ENCODE measurements at places on chromosomes 5 and 9.

DNA sequence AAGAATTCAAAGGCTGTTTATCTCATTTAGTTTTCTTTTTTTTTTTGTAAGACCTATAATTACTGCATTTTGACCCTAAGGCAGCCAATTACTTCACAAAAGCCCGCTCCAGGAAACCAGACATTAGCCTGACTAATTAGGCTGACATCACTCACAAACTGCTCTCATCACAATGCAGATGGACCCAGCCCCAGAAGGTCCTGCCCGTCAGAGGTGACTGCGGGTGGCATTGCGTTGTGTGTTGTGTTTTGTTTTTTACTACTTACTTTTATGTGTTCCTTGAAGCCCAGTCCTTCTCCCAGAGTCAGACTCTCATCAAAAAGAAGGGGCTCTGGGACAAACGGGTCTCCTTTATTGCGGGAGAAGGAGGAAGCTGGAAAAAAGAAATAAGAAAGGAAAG lies 172.2 kb downstream of the HSD17B3 start:
- DNase-seq, result no peak

DNA sequence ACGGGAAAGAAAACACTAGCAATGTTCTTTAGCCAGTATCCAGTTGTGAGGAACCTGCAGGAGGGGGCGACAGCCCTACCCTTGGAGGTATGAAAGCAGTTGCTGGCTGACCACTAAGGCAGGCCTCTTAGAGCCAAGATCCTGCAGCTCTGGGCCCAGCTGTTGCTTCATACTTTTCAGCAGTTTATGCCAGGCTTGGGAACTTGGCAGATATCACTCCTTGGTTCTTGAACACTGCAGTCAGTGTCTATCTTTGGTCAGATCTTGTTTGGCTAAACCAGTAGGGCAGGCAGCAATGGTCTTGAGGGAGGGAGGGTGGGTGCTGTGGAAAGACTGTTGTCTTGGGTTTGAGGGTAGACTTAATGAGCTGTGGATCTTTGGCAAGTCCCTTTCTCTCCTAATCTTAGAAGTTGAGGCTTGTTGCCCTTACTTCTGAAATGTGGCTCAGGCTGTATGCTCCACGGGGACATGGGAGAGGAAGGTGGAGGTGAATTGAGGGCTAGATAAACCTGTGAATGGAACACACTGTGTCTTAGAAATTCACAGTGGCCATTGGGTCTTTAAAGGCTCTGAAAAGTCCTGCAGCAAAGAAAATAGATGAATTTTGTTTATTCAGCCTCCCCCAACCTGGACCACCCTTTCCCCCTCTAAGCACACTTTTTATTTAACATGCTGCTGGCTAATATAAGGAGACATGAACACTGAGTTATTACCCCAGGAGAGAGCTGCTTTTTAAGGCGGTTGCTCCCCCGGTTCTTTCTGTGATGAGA lies 37.5 kb downstream of the ZNF618 start:
- DNase-seq, result no peak

DNA sequence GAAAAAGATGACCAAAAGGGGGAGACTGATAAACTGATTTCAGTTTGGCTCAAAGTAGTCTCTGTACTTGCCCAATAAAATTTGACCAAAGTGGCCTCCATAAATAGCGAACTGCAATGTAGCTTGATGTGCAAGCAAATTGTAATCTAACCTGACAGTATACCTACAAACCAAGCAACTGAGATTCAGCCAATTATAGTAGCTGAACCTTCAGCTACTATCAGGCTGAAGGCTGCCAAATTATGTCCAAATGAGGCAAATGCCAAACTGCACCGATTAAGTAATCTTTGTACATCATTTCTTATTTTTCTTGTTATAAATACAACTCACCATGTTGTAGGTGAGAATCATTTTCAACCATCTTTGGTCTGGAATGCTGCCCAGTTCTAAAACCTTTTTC lies 390.6 kb downstream of the CDH9 start:
- no peak for DNase-seq

DNA sequence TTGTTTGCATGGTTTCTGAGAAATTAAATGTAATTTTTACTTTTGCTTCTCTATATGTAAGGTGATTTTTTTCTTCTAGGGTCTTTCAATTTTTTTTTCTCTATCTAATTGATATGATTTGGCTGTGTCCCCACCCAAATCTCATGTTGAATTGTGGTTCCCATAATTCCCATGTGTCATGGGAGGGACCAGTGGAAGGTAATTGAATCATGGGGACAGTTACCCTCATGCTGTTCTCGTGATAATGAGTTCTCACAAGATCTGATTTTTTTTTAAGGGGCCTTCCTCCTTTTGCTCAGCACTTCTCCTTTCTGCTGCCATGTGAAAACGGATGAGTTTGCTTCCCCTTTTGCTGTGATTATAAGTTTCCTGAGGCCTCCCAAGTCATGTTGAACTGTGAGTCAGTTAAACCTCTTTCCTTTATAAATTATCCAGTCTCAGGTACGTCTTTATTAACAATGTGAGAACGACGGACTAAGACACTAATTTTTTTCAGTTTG lies 150.8 kb downstream of the MTRR start:
- DNase-seq, result no peak

GRCh38 chr9:121271368-121272341 lies 3.7 kb downstream of the GSN start:
- no peak for DNase-seq

GRCh38 chr5:135921388-135921787 lies 25.7 kb upstream of the IL9 start:
- no peak for DNase-seq

GRCh38 chr9:91056917-91057316 lies 255.3 kb downstream of the SYK start:
- no peak for DNase-seq

GRCh38 chr5:78765116-78765515 lies 116.5 kb upstream of the LHFPL2 start:
- no peak for DNase-seq

GRCh38 chr5:17308326-17309065 lies 91.1 kb downstream of the BASP1 start:
- no peak for DNase-seq

- no peak for DNase-seq
These were observed 727 bp upstream of the GLIPR2 start for GRCh38 chr9:36135741-36136271.

DNA sequence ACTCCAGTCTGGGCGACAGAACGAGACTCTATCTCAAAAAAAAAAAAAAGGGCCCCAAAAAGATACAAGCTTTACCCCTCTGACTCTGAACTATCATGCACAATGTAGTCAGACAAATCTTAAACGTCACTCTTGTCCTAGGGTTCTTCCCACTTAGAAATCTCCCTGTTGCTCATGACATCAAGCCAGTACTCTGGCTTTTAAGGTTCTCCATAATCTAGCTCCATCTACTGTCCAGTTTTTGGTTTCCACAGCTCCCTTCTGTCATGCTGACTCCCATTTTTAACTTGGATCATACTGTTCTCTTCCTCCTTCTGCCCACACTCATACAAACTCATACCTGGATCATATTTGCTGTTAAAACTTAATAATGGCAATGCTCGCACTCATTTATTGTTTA lies 156.7 kb upstream of the TLX3 start:
- DNase-seq, result no peak

DNA sequence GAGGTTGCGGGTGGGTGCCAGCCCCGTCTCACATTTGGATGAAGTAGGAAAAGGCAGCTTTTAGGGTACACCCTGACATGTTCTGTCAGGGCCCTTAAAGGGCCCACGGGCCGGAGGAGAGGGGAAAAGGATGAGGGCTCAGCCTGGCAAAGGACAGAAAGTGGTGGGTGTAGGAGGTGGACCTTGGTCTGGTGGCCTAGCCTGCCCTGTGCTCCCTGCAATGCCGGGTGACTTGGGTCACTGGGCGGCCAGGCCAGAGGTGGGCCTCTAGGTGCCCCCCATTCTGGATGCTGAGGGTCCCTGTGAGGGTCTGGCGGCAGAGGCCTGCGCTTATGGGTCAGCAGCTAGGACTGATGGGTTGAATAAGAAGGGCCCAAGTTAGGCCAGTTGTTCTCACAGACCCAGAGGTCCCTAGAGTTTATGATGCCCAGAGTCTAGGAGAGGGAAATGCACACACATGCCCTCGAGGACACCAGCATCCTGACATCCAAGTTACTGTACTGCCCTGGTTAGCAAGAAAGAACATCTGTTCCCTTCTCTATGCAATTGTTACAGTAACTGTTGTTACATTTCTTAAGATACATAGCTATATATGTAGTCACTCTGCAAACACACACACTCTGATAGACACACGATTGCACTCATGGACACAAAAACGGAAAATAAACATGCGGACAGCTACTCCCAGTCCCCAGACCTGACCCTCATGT lies 12.5 kb downstream of the TRIM7 start:
- no peak for DNase-seq

DNA sequence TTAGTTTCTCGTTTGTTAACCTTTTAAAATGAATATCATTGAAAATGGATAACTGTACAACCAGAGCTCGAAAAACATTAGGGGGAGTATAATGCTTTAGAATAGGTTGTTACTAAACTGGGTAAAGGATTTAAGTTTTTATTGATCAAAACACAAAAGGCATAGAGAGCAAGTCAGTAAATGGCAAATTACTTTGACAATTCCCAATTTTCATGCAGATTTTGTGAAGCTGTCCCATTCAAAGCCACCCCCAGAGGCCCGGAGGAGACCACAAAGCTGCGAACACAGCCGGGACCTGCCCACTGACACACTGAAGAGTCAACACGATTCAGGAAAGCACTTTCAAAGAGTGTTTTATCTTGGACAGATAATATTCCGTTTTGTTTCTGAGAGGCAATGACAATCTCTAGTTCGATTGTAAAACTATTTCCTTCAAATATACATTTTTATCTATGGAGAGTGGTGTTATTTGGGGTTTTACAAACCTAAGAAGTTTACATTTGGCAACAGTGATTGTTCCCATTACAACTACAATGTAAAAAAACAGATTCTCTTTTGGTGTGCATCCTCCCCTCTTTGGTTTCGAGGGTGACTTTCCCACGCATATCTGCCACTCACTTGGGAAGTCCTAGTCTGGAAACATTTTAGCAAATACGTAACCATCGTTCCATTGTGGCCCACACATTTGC lies 182.6 kb upstream of the TBCA start:
- DNase-seq, result no peak

DNA sequence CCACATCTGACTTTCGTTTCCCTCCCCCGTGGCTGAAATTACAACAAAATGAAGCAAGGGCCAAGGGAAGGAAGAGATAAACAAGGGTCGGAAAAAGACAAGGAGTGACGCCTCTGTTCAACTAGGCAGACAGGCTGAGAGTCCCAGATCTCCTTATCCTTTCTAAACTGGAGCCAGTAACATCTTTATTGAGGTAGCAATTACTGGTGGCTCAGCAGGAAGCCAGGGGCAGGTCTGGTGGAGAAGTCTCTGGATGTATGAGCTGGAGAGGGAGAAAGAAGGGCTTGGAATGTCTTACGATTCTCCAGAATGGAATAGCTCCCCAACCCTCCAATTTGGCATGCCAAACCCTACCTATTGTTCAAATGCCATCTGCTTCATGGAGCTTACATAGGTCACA lies 190.8 kb upstream of the BRINP1 start:
- DNase-seq, result no peak

- DNase-seq, result no peak
These were observed 216.9 kb downstream of the AUH start for GRCh38 chr9:91144769-91145168.

All from activated CD4-positive, alpha-beta T cell treated with anti-CD3 and anti-CD28 coated beads, Interleukin-2, amount 10 ng/mL, durations not matched to agents 7 days and 5 days (primary cell).